ENCODE measurements at places on chromosomes 3 and 15.

DNA sequence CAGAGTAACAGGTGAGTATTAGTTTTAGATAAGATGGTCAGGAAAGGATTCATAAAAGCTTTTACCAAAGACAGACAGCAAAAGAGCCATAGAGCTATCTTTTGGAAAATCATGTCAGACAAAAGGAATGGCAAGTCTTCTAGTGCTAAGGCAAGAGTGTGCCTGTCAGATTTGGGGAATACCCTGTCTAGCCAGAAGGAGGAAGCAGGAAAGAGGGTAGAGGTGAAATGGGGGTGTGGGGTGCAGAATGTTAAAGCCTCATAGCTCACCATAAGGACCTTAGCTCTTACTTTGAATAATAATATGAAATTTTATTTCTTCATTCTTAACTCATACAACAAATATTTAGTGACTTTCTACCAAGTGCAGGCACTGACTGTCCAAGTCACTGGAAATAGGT, 512.1 kb upstream of the ROBO2 start:
- no peak for DNase-seq

DNA sequence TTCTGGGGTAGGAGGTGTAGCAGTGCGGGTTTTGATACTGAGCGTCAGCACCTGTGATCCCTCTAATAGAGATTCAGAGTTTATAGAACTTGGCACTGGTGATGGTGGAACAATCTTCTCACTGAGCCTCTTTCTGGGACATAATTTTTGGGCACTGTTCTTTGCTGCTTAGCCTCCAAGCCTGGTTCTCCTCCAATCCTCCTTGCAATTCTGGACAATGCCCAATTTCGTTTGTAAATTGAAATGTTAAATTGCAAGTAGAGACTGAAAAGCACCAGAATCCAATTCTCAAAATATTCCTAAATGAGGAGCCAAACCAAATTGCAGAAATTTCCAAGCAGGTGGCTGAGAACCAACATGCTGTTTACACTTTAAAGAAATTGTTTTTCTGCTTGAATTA, 149.8 kb upstream of the ABI3BP start:
- DNase-seq, result peak; percentile 2

- peak; percentile 44 for DNase-seq
Observed at GRCh38 chr3:127791221-127791913, 30.9 kb downstream of the MGLL start.

GRCh38 chr3:13073326-13074005, at the start of gene IQSEC1:
TSS of gene IQSEC1 (minus strand) at chr3:13073429. CDS start at chr3:13073014, 415 bp downstream.
- DNase-seq, result peak; percentile 74

DNA sequence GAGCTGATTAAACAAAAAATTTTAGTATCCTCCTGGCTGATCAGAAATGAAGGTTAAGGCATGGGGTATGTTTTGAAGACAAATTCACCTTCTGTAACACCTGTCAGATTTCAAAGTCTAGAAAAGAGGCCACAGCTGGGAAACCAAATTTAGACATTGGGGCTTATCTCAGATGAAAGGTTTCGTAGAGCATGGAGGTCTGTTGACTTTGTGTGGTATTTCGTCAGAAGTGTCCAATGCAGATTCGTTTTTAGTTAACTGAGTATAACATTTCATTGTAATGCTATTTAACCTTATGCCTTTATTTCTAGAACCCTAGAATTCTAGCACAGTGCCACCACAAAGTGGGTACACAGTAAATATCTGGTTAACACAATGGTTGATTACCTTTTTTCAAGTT, 61.7 kb downstream of the FNDC3B start:
- DNase-seq, result no peak

- no peak for DNase-seq
Observed at GRCh38 chr3:124659175-124659574, 71.1 kb upstream of the UMPS start.

GRCh38 chr3:190614226-190615059, 100.6 kb downstream of the IL1RAP start:
- DNase-seq, result no peak

- DNase-seq, result no peak
Observed at GRCh38 chr15:58038426-58039078, 27.0 kb downstream of the ALDH1A2 start.

GRCh38 chr3:106683953-106684620, 693.2 kb upstream of the CCDC54 start:
- DNase-seq, result no peak

DNA sequence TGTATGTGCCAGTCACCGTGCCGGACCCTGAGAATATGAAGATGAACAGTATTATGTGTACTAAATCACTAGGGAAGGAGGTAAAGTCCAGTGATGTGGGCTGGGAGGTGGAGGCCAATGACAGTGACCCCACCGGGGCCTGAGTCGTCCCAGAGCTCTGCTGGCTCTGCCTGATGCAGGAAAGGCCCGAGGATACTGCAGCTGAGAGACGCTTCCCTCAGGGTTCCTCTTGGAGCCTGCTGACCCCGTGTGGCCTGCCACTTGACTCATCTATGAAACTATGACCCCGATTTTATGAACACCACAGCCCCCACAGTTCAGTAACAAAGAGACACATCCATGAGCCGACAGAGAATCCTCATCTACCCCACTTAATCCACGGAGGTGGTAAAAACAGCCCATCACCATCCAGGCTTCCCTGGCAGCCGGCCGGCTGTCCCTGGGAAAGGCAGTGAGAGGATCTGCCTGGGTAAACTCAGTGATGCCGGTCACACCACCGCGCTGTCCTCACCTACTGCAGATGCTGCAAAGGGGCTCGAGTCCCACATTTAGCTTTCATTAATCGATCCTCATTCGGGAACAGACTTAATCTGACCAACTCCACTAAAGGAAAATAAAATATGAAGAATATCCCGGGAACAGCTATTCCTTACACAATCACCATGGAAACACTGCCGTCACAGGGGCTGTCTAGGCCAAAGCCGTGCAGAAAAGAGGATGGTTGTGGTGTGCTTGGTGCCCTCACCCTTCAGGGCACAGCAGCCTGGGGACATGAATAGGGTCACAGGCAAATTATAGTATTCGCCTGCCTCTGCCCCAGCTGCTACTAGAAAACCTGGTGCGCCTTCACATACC, 82.9 kb downstream of the ARRDC4 start:
- no peak for DNase-seq

GRCh38 chr3:15831927-15832326, 34.1 kb upstream of the ANKRD28 start:
- DNase-seq, result no peak
